ENCODE measurements at places on chromosomes 12 and 14.
A peak's percentile ranks its signal among the peaks of the same experiment; 100 is the strongest.

DNA sequence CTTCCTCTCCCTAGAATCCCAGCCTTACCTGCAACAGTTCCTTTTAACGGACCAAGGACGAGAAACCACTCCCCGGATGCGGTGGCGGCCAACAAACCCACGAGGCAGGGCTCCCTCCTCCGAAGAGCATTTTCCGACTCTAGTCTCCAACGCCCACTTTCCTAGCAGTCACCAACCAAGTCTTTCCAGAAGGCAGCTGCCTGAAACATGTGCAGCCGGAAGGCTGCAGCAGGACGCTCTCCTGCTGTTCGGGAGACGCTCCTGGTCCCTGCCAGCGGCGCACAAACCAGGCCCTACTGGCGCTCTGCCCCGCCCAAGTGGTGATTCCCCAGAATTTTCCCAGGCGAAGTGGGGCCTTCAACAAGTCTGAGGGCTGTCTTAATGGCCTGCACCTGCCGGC lies 21.1 kb upstream of the ADAM20 start:
- DNase-seq: peak; percentile 5

- DNase-seq: no peak
Measured at GRCh38 chr12:104387190-104387589, 69.6 kb upstream of the CHST11 start.

GRCh38 chr12:101696251-101697196 lies 916 bp upstream of the CHPT1 start:
- no peak for DNase-seq

- no peak for DNase-seq
Measured at GRCh38 chr14:105058521-105059034, 6.7 kb downstream of the GPR132 start.

DNA sequence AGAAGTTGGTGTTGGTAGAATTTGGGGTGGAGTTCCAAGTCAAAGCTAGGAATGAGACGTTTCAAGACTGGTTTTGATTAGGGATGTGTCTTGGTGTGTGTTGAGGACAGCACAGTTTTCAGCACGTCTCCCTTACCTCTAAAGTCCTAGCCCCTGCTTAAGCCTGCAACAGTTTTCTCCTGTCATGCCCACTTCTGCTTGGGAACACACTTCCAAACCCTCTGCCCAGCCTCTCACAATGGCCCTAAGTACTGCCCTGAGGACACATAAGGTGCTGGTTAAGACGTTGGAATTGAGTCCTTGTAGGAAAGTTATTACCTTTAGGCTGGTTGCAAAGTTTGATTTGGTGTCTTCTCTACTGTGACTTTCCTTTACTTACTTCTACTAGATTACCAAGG lies 710 bp upstream of the BMAL2 start:
- no peak for DNase-seq

All from amniotic epithelial cell (primary cell).